ENCODE measurements at places on chromosomes 5 and 9.

GRCh38 chr5:155919126-155919525, 407.8 kb upstream of the SGCD start:
- DNase-seq, result no peak

DNA sequence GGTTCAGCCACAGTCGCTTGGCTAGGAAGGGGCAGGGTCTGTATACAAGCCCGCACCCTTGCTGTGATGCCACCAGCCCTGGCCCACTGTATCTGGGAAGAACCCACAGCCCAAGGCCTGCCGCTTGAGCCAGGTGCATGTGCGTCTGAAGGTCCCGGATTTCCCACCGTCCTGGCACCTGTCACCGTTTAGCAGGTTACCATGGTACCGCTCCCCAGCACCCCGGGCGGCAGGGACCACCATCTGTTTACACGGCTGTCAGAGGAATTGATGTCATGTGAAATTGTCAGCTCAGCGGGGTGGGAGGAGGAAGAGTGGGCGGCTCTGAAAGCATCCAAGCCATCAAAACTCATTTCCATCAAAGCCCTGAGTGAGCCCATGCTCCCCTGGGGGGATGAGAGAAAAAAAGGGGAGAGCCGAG, 92.7 kb downstream of the HRH2 start:
- DNase-seq, result no peak

DNA sequence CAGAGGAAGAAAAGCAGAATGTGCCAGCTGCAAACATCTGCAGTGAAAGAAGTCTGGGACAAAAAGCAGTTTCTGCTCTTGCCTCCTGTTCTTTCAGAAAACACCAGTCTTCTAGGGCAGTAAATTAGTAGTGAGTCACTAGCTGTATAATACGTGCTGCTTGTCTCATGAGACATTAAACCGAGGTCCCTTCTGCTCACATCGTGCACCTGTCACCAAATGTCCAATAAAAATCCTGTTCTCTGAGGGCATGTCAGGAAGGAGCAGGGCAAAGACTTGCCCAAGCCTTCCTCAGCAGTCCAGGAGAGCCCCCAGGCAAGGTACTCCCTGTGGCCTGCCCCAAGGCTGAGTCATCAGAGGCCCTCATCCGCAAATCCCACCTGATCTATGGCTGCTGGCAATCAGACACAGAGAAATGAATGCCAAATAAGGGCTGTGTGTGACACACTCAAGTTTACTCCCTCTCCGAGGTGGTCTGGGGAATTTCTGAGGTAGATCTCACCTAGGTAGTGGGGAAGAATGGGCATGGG, 255.3 kb upstream of the SMARCA2 start:
- DNase-seq, result no peak

GRCh38 chr5:176410486-176411180, 5.7 kb downstream of the CLTB start:
- DNase-seq, result no peak

GRCh38 chr5:14445013-14445412, 136.6 kb upstream of the OTULINL start:
- no peak for DNase-seq
